ELF-1 (cell line): ENCODE measurements at places on chromosomes 2 and 18.

DNA sequence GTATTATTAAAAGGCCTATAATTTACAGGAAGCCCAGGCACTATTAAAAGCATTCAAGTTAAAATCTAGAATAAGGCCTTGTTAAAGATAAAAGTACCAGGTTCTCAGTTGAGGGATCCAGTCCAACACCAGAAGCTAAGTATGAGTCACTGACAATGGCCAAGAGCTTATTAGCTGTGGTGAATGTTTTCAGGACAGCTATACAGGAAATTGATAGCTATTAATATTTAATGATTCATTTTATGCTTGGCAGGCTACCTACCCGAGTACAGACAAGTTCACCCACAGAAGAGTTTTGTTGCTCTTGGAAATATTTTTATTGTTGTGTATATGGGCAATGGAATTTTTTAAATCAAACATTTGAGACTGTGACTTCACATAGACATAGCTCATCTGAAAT lies 729.6 kb upstream of the ZNF804A start:
- no peak for DNase-seq

DNA sequence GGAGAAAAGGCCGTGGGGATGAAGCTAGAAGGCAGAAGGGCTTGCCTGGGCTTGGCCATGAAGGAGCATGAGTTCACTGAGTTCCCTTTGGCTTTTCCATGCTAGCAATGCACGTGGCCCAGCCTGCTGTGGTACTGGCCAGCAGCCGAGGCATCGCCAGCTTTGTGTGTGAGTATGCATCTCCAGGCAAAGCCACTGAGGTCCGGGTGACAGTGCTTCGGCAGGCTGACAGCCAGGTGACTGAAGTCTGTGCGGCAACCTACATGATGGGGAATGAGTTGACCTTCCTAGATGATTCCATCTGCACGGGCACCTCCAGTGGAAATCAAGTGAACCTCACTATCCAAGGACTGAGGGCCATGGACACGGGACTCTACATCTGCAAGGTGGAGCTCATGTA lies 2.9 kb downstream of the CTLA4 start:
- DNase-seq = no peak

GRCh38 chr18:10923141-10923540 lies 226.2 kb downstream of the PIEZO2 start:
- no peak for DNase-seq

GRCh38 chr2:218631837-218632236 lies 24.1 kb downstream of the PLCD4 start:
- DNase-seq = no peak

DNA sequence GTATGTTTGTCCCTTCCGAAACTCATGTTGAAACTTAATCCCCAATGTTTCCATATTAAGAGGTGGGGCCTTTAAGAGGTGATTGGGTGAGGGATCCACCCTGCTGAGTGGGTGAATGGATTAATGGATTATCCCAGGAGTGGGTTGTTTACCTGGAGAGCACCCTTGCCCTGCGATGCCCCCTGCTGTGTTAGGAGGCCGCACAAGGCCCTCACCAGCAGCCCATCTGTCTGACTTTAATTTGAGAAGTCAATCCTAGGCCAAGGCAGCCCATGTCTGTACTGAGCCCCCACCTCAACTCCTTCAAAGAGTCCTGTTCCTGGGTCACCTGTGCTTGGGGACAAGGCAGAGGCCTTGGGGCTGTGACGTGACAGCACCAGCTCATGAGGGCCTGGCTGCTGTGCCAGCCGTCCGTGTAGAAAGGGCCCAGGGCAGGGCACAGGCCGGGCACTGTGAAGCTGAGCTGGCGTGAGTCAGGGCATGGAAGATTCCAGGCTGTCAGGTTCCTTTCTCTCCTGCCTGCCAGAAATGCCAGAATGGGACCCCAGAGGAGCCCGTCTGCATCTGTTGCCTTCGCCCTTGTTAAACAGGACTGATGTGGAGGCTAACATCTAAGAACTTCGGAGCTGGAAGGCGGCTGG lies 21.3 kb upstream of the TAF1B start:
- DNase-seq = no peak

DNA sequence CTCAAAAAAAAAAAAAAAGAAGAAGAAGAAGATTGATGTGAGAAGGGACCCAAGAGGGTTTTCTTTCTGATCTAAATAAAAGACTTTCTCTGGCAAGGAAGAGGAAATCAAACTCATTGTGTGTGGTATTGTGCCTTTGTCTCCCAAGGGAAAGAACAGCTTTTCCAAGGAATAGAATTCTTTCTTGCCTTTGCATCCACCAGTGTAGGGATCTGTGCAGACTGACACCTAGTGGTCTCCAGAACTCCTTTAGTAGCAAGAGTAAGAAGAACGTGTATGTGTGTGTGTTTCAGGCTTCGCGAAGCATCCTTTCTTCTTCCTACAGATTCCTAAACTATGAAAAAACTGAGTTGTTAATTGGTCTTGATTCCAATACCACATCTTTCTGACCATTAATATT lies 33.5 kb upstream of the CRIM1 start:
- DNase-seq = no peak

DNA sequence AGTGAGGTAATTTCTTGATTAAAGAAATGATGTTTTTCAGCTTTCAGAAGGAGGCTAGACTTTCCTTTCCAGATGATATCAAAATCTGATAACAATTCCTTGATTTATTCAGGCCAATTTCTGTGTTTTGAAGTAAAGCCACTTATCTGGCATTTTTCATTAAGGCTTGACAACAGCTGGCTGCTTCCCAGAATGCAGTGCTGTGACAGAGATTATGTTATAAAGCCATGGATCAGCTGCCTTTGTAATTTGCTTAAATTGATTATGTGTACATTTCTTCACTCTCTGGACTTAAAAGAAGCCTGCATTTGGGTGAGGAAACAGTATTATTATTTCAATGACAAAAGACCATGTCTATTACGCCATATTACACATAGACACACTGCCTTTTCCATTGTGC lies 136.0 kb downstream of the PLCL1 start:
- no peak for DNase-seq

GRCh38 chr2:211688196-211688595 lies 850.4 kb downstream of the ERBB4 start:
- DNase-seq = no peak

- no peak for DNase-seq
Measured at GRCh38 chr2:148860037-148860436, 15.0 kb upstream of the KIF5C start.

DNA sequence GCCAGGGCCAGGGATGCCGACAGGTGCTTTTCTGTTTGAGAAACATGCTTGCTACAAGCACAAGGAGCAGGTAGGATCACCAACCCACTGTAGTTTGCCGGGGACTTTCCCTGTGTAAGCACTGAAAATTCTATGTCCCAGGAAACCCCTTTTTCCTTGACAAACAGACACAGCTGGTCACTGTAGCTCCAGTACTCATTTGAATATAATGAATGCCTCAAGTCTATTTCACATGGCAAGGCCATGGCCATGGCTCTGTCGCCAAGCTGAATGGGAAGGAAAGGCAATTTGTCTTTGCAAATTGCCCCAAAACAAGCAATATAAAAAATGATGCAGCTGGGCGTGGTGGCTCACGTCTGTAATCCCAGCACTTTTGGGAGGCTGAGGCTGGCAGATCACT lies 49.6 kb upstream of the IGFBP2 start:
- no peak for DNase-seq

DNA sequence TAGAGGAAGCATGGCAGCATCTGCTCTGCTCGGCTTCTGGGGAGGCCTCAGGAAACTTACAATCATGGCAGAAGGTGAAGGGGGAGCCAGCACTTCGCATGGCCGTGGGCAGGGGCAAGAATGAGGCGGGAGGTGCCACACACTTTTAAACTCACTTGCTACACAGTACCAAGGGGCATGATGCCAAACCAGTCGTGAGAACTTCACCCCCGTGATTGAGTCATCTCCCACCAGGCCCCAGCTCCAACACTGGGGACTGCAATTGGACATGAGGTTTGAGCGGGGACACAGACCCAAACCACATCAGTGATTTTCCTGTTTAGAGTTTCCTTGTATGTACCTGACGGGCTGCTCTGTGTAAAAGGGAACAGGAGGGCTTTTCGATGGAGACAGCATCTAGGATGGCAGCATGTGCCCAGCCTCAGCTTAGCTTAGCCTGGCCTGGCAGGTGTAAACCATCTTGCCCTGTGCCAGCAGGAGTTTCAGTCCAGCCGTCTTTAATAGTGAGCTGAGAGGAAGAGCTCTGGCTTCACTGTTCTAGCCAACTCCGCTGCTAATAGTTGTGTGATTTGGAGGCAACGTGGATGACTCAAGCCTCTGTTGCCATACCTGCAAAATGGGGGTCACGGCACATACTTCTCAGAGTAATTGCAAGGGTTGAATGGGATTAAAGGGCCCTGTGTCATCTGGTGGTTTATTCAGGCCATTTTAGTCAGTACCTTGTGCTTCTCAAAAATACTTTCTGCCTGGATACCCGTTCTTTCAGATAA lies 101.8 kb downstream of the ASAP2 start:
- DNase-seq = no peak

- DNase-seq = no peak
Measured at GRCh38 chr2:45541450-45541849, 69.6 kb downstream of the SRBD1 start.

- no peak for DNase-seq
Measured at GRCh38 chr2:238339814-238340213, 19.5 kb downstream of the TRAF3IP1 start.

GRCh38 chr18:2976218-2977132 lies 36.5 kb downstream of the LPIN2 start:
- DNase-seq = no peak

- DNase-seq = no peak
Measured at GRCh38 chr18:45557287-45557686, 58.0 kb upstream of the SLC14A2 start.

DNA sequence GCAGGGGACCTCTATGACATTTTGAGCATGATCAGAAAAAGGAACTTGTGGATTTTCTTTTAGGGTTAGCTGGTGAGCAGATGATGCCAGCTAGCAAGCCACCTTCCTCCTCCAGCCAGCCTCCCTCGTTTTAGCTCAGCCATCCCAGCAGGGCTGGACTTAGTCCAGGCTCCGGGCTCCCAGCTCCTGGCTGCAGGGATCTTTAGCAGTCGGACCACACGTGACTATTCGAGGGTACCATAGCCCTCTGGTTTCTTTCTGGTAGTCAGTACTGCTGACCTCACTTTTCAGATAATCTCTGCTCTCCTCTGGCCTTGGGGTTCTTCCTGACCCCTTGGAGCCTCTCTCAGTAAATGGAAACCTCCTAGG lies 31.8 kb downstream of the NCK2 start:
- no peak for DNase-seq

- DNase-seq = no peak
Measured at GRCh38 chr2:231117922-231118613, 6.8 kb downstream of the HTR2B start.

- DNase-seq = no peak
Measured at GRCh38 chr2:160931531-160931930, 228.7 kb upstream of the TANK start.

- no peak for DNase-seq
Measured at GRCh38 chr2:103230796-103231195, 469.0 kb downstream of the TMEM182 start.

GRCh38 chr2:155498106-155498505 lies 799.6 kb downstream of the KCNJ3 start:
- DNase-seq = no peak

DNA sequence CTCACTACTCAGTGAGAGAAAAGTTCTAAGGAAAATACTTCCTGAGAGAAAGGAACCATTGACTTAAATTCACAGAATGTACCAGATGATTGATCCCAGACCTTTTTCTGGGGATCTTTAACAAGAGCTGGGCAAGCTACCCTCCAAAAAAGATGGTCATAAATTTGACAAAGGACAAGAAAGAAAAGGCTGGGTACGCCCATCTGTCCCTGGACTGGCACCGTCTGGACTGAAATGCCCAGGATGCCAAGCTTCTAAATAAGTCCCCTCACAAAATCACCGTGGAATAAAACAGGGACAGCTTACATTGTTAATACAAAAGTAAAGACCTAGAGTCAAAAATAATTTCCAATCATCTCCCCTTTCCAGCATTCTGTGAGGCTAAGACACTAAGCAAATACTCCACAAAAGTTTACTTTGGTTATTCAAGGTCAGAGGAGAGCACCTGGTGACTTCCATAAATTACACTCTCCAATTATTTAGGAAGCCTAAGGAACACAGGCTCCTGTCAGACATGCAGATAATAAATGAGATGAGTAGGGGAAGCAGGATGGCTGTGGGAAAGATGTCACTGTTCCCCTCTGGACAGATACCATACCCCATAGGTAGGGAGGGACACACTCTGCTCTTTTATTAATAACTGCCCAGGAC lies 69.9 kb downstream of the UXS1 start:
- no peak for DNase-seq

DNA sequence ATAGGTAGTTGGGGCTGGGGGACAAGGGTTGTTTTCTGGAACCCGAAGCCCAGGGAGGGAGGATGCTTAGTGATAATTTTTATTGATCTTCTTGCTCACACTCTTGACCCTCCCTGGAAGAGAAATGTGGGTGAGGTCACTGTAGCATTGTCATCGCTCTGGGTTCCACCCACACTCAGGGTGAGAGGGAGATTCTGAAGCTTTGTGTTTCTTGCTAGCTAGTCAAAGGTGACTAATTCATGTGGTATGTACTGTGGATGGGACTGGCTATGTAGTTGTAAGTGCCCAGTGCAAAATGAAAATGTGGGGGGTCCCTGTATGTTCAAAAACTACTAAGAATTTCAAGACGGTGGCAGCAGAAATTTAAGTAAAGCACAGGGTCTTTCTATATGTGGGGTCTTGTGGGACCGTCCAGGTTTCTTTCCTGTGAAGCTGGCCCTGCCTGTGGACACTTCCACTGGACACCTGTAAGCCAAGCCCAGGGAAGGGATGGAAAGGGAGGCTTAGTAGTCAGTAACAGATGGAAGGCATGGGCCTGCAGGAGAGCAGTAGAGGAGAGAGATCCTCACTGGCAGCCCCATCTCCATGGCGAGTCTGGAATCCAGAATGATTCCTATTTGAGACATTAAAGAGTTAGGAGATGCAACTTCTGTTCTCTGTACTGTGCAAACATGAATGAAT lies 35.0 kb downstream of the TSN start:
- peak; percentile 44 for DNase-seq

DNA sequence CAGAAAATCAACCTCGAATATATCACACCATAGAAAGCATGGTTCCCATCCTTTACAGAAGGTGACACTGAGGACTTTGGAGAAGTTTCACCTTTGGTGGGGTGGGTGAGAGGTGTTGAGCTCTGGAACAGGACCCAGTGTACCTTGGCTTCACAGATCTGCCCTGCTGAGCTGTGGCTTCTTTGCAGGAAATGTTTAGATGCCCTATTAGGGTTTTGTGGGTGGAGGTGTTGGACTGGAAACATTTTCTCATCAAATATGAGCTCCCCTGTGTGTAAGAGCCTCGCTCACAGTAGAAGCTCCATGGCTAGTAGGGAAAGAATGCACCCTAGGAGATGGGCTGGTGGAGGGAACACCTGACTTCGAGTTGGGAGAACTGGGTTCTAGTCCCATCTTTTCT lies 55.6 kb downstream of the RPL37A start:
- DNase-seq = no peak
